GM20000 (cell line): ENCODE measurements at places on chromosomes 2 and 18.

- peak; percentile 78 for DNase-seq
Measured at GRCh38 chr18:46916551-46917107, 678 bp downstream of the PIAS2 start.

GRCh38 chr2:121346859-121347258 lies 61.9 kb upstream of the TFCP2L1 start:
- no peak for DNase-seq

- DNase-seq: no peak
Measured at GRCh38 chr2:55839182-55839819, 84.3 kb downstream of the EFEMP1 start.

DNA sequence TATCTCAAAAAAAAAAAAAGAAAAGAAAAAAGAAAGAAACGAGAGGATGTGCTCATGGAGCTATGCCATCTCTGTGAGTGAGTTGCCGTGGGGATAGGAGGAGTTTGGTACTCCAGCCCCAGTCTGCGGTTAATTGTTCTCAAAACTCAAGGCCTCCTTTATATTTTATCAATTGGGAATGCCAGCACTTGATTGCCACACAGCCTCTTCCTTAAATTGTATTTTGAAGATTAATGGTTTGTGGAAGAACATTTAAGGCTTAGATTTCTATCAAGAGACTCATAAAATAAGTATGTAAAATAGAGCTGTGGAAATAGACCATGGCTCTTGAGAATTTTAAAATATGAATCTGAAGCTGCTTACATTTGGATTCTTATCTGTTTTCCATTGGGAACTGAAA lies 29.8 kb downstream of the KCNE4 start:
- no peak for DNase-seq

- peak; percentile 50 for DNase-seq
Measured at GRCh38 chr2:227238238-227239237, 74.1 kb downstream of the COL4A3 start.

GRCh38 chr2:103740631-103741030 lies 978.8 kb downstream of the TMEM182 start:
- DNase-seq: no peak

GRCh38 chr2:161990036-161990435 lies 84.0 kb downstream of the DPP4 start:
- DNase-seq: no peak

DNA sequence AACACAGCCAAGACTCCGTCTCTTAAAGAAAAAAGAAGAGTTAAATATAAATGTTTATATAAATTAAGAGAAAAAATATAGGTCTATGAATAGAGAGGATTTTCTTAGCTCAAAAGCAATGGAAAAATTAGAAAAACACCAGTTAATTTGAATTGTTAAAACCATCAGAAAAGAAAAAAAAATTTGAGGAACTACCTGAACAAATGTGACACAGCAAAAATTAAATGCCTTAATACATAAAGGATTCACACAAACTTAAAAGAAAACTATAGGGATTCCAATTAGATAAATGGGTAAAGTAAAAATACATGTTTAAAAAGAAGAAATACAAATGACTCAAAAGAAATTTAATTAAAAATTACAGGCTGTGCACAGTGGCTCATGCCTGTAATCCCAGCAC lies 147.9 kb upstream of the DNMT3A start:
- no peak for DNase-seq

GRCh38 chr2:219334076-219334475 lies 1.5 kb upstream of the RESP18 start:
- DNase-seq: no peak

GRCh38 chr2:21041943-21042707 lies 1.7 kb downstream of the APOB start:
- DNase-seq: no peak

DNA sequence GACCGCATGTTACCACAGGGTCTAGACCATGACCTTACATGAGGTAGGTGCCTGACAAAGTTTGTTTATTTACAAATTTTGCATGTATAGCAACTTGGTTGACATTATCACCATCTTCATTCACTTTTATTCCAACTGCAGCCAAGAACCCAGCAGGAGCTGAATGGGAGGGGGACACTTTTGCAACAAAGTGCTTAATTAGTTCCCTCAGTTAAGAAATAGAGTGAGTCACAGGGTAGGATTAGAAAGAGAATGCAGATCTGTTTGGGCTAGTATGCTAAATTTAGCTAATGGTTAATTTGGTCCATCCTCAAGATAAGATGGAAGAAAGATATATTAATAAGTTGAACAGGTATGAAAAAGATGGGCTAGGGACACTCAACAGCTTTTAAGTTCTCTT lies 678.9 kb downstream of the ARHGAP15 start:
- no peak for DNase-seq

DNA sequence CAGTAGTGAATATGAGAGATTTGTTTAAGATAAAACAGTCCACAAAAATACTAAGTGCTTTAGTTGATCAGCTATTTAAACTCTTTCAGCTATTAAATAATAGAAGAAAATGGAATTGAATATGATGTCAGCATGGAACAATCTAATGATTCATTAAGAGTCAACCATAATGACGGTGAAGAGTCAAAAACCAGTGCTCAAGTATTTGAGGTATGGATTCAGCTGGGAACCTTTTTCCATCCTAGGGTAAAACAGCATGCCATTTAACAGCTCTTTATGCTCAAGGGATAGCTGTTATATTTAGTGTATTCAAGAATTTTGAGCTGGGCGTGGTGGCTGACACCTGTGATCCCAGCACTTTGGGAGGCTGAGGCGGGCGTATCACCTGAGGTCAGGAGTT lies 29.7 kb downstream of the CARF start:
- DNase-seq: no peak

GRCh38 chr2:52632543-52632942 lies 1135.1 kb upstream of the CHAC2 start:
- DNase-seq: no peak

- no peak for DNase-seq
Measured at GRCh38 chr18:68417826-68418225, 297.1 kb downstream of the TMX3 start.

GRCh38 chr2:113892004-113892710 lies 2.3 kb downstream of the ACTR3 start:
- no peak for DNase-seq

DNA sequence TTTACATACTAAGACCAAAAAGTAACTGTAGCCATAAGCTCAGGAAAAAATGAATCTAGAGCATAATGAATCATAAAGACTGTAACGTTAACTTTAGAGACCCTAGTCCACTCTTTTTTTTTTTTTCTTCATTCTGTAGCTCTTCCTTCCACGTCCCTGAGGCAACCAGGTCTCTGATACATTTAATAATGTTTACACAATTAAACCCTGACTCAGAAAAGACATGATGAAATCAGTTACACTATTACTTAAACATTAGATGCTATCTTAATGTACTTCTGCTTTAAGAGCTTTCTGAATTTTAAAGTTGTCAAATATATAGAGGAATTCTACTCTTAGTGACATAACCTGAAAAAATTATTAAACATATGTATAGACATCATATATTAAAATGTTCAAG lies 1121.5 kb upstream of the DDX18 start:
- no peak for DNase-seq

DNA sequence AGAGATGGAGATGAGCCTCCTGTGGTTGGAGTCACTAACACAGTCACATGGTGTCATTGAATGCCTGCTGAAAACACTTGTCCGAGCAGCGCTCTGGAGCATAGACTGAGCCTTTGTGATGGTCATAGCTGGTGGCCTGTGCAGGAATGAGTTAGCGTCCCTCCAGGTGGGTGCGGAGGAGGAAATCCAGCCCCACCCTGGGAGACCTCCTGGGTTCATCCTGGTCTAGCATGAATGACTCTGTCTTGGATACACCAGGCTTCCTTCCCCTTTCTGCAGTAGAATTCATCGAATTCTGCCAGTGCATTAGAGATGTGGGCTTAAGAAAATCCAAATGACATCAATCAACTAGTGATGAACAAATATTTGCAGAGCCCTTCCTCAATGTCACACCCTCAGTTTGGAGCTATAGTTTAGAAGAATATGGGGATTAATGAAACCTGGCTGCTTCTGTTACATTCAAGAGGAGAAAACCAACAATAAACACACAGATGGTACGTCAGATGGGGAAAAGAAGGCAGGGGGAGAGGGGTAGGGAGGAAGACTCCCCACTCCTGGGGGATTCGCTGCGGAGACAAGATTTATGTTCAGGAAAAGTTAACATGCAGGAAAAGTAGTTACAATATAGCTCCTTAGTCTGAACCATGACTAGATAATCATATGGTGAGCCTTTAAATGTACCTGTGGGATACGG lies 136.7 kb downstream of the DDX1 start:
- no peak for DNase-seq

DNA sequence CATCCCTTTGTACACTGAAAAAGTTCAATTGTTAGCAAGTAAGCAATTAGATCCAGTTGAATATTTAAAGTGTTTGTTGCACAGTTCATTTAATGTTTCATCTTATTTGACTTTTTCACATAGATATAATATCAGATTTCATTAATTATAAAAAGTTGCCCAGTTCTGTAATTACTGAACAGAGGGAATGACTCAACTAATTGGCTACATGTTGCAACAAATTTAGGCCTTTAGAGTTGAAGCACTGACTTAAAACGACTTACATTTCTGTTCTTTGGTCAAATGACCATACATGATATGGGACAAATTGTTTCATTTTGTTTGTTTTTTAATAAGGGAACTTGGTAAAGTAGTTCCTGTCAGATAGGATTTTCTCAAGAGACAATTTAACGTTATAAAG lies 68.5 kb upstream of the FAM117B start:
- no peak for DNase-seq

- peak; percentile 71 for DNase-seq
Measured at GRCh38 chr18:26091047-26091630, 726 bp upstream of the SS18 start.
